DND-41 (cell line): ENCODE measurements at places on chromosomes 13 and 19.

GRCh38 chr19:46435009-46435408, 6.3 kb upstream of the PNMA8C start:
- DNase-seq, result no peak

DNA sequence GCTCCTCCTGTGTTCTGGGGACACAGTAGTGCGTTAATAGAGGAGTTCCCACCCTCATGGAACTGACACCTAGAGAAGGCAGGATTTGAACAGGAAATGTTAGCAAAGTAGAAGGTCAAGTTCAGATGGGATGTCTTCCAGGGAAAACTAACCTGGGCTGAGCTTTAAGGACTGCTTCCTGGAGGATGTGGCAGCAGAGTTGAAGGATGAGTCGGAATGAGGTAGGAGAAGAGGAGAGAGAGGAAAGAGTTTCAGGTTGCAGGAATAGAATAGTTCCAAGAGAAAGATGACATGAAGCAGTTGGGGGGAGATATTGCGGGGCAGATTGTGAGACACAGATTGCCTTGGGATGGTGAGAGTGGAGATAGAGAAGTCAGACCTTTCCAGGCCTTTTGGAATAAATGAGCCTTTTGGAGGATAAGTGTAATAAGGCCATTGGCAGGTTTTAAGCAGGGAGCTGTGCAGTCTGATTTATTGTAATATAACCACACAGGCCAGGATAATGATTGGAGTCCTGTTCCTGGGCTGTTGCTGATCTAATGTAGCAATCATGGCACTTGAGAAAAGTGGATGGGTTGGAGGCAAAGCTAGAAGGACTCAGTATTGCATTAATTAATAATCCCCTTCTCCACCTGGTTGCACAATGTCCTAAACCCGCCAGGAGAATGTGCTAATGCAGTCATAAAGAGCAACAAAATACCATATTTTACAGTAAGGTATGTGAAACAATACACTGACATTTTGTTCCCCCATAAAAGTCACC, 205.4 kb downstream of the SHISA2 start:
- no peak for DNase-seq

DNA sequence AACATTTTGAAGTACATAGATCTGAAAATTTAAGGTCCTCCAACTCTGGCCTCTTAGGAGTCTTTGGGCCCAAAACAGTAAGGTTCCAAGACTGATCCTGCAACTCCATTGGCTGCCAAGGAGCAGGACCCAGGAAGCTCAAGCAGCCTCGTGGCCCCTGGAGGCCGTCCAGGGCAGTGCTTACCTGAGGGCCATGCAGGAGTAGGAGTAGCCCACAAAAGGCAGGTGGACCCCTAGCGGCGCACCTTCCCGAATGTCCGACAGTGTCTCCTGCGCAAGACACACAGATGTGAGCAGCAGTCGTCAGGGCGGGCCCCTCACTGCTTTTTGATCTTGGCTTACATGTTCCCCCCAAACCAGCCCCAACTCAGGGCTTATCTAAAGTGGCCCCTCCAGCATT, 5.7 kb upstream of the SIX5 start:
- no peak for DNase-seq

DNA sequence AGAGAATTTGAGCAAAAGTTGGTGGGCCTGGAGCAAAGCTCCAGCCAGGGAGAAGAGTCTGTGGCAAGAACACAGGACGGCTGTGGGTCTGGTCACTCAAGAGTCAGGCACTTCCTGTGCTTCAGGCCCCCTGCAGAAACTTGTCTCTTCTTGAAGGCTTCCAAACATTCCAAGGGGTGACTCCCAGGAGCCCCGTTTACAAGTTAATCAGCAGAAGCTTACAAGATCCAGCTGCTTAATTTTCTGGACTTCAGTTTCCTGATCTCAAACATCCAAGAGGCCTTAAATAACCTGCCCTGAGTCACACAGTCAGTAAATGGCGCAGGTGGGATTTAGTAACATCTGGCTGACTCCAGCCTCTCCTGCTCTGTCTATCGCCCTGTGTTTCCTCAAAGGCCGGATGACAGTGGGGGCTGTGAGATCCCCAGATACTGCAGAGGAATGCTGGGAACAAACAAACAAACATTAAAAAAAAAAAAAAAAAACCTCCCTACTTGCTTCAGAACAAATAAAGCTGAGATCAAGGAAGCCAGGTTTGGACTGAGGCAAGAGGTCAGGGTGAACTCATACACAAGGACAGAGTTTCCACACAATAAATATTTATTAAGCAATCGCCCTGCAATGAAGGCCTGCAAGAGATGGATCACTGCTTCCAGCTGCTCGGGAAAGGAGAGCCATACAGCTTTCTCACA, 175.4 kb upstream of the RFC3 start:
- no peak for DNase-seq

GRCh38 chr19:43997631-43998290, 5.0 kb upstream of the ZNF230 start:
- no peak for DNase-seq

- DNase-seq, result peak; percentile 29
These were observed 1.8 kb downstream of the SHKBP1 start for GRCh38 chr19:40578442-40578908.

DNA sequence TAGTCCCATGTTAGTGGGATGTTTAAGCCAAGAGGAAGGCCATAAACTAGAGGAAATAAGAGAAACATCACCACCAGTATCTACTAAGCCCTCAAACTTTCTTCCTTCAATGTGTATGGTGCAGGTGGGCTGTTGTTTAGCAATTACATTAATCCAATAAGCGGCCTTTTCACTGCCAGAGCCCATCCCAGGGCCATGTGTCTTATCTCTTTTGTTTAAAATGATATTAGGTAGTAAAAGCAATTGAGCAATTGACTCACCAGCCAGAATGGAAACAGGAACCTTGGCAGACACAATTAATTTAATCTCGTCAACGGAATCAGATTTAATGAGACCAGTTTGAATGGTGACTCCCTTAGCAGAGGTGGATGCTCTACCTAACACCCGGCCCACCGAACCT, 1503.5 kb downstream of the UQCRFS1 start:
- no peak for DNase-seq

- peak; percentile 50 for DNase-seq
These were observed 62.3 kb downstream of the ITGBL1 start for GRCh38 chr13:101514695-101515275.

- DNase-seq, result no peak
These were observed 33.6 kb downstream of the ZNF383 start for GRCh38 chr19:37251308-37252229.

DNA sequence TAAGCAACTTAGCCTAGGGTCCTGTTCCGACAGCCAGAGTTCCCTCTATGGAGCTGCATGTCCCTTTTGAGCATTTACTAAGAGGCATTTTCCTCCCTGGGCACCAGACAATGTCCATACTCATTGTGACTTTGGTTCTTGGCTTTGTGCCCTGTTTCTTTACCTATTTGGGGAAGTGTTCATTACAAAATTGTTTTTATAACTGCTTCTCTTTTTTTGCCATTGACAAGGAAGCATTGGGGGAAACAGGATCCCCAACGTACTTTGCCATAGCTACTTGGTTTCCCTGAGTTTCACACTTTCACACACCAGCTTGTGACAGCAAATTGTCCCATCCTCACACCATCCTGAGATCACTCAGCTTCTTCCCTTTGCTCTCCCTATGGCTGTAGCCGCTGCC, 81.1 kb upstream of the SIAH3 start:
- DNase-seq, result no peak

- DNase-seq, result peak; percentile 75
These were observed 98.2 kb downstream of the ZNF429 start for GRCh38 chr19:21603431-21604231.

DNA sequence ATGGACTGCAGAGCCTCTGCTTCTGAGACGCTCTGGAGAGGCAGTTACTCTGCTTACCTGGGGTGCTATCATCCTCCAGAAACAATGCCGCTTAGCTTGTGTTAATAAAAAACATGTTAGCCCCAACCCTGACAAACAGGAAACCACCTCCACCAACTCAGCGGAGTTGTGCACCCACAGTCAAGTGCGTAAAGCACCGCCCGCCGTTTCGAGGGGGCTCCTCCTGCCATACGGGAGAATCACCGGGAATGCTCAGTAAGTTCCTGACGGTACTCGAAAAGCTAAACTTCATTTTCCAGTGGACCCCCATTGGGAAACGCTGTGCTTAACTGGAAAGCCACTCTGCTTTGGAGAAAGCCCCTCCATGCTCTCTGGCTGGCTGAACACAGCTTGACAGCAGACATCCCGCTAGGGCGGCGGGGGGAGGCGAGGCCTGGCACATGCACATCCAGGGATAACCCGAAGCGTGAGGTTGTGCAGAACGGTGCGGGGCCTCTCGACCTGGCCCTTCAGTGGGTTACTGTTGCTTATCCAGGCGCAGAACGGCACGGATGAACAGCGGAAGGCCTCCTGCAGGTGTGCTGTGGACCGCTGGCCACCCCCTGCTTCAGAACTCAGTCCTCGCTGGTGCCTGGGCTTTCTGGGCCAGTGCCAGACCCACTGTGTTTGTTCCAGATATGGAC, 17.1 kb downstream of the GAS6 start:
- DNase-seq, result peak; percentile 48

GRCh38 chr19:53092723-53093122, 10.5 kb downstream of the ZNF160 start:
- DNase-seq, result no peak

- no peak for DNase-seq
These were observed 7.7 kb upstream of the GPR18 start for GRCh38 chr13:99265821-99266426.

DNA sequence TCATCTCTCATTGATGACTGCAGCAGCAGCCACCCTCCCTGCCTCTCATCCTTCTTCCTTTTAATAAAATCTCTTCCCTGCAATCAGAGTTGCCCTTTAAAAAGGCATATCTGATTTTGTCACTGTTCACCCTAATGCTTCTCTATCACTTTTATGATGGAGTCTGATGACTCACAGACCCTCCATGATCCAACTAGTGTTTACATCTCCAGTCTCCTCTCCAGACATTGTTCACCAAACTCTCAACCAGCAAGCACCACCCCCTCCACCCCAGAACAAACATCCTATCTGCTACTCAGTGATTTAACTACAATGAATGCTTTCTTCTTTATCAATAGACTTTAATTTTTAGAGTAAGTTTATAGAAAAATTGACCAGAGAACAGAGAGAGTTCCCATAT, 59.5 kb downstream of the TNFSF11 start:
- no peak for DNase-seq

GRCh38 chr19:38046254-38047048, 139.4 kb downstream of the SIPA1L3 start:
- DNase-seq, result no peak

GRCh38 chr19:40576151-40576584, 505 bp upstream of the SHKBP1 start:
- DNase-seq, result no peak

- no peak for DNase-seq
These were observed 2.3 kb upstream of the U2AF2 start for GRCh38 chr19:55652311-55653128.

DNA sequence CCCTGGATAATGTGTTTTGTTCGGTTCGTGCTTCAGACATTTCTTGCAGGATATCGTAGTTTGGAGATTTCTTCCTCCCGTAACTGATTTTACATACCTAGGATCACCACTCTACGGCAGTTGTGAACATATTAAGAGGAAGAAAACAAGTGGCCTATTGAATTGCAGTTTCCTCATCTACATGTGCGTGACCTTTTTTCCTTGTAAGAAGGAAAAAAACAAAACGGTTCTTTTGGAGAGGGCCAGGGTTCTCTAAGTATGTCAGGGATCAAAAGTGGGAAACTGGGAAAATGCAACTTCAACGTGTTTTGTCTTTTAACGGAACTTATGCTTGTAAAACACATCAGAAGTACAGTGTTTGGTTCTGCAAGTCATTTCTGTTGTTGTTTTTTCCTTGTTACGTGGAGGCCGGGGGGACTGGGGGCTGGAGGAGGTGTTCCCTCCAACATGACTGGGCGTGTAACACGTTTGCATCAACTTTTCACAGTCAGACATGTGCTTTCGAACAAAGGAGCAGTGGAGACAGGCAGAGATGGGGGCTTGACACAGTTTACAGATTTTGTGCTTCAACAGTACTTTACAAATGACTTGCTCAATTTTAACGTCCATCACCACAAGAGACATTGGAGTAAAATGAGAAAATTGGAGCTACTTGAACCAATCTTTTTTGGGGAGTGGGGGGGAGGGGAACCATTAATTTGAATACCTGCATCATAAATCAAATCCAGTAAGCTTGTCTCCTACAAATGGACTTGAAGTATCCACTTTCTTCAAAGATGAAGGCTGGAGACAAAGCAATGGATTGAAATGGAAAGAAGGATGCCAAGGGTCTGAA, 3.8 kb downstream of the ZC3H4 start:
- DNase-seq, result peak; percentile 51

DNA sequence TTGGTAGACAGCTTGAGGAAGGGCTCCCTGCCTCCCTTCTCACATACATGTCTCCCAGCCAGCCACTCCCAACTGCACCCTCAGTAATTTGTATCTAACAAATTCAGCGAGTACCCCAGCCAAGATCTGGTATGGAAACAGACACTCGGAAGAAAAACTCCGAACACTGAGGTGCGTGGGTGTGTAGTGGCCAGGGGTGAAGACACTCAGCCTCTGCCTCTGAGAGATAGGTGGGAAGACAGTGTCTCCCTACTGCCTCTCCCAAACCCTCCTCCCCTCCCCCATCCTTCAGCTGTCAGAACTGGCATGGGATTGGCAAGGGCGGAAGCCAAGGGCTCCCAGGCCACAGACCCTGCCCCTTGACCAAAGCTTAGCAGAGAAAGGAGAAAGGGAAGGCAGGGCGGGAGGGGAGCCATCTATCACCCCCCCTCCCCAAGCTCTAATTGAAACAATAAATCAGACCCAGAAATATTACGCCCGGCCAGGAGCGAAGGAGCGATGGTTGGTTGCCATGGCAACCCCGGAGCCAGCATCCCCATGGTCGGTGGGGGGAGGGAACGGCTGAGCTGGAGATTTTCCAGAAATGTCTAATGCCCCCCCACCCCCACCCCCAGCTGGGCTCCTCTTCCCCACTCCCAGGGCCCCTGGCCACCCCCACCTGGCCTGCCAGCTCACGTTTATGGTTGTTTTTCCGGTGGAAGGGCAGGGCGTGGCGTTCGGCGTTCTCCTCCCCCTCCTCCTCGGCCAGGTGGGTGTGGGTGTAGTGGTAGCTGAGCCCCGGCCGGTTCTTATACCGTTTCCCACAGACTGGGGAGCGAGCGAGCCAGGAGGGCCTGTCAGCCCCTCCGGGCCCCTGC, 7.0 kb downstream of the DPF1 start:
- no peak for DNase-seq

GRCh38 chr19:48635263-48635965, 1.8 kb downstream of the DBP start:
- peak; percentile 77 for DNase-seq

DNA sequence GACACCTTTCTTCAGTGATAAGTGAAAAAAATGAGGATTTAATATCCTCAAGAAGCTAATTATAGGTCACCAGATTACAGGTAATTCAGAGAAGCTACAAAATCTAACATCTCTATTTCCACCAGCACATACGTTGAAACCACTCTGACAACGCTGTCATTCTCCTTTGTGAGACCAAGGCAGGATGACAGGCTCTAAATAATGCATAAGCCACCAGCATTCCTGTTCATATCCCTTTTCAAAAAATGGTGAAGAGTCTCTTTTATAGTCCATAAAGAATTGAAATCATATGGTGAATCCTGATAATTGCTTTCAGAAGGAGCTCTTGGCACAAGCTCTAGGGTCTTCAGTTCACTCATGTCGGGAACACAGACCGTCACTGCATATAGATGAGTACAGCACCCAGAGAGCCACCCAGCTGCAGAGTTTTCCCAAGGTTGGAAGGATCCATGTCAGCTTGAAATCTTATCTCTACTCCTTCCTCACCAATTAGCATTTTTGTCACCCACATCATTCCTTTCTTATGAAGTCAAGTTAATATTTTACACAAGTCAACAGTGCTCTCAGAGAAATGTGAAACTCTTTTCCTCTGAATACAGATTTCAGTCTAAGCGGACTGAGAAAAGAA, 431.4 kb downstream of the TBC1D4 start:
- DNase-seq, result no peak

GRCh38 chr19:34603003-34603402, 74.0 kb downstream of the SCGB2B2 start:
- DNase-seq, result no peak
